SK-N-SH (cell line): ENCODE measurements at places on chromosomes 6 and 20. TPM values are rescaled to one million over a fixed set of nuclear protein-coding genes. Genes with fewer than 3 reads are reported as not detected.

GRCh38 chr6:7765575-7766325, 39.9 kb downstream of the BMP6 start:
- no peaks in the 10 kb centered on the region for H3K36me3 ChIP-seq
- peaks cover 8% of the 10 kb centered on the region; the same call in 1 of the 2 replicates for H3K27me3 ChIP-seq
- DNase-seq = no peak

DNA sequence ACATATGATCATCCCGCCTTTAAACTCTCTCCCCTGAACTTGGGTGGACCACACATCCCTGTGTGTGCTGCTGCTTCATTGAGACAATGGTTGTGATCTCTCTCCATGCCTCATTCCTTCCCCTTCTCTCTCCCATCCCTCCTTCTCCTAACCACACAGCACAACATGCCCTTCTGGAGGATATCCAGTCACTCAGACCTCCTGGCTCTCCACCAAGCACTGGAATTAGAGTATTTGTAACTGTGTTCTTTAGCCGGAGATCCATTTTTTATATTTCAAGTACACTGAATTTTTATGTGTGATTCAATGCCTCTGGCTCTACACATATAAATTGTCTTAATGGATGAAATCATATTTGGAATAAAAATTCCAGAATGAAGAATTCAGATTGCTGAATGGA, 287.4 kb downstream of the EYA4 start:
- no peak overlapping the region for H3K27ac ChIP-seq
- H3K4me1 ChIP-seq = no peaks in the 10 kb centered on the region
- no peaks in the 10 kb centered on the region for H3K36me3 ChIP-seq

DNA sequence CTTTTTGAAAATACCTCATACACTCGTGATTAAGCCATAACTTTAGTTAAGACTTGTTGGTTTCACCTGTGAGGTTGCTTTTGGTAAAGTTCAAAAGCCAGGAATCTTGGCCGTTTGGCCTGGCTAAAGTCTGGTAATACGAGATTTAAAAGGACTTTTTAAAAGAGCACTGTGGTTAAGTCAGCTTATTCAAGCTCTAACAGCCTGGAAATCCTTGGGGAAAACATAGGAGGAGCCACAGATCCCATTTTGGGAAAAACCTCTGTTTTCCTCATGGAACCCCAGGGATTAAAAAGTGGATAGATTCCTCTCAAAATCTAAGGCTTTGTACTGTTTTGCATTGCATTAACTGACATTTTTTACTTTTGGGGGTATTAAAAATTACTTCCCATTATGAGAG, 13.7 kb upstream of the SLC22A16 start:
- no peak overlapping the region for H3K4me3 ChIP-seq
- no peaks in the 10 kb centered on the region for H3K36me3 ChIP-seq
- H3K4me1 ChIP-seq = no peaks in the 10 kb centered on the region
- no peaks in the 10 kb centered on the region for H3K27me3 ChIP-seq

- no peaks in the 10 kb centered on the region for H3K36me3 ChIP-seq
- H3K27me3 ChIP-seq = 0 out of 2 replicates have a peak, but pooled peaks cover 10% of the 10 kb centered on the region
- H3K27ac ChIP-seq = peak overlapping the region; percentile 28; the same call in 1 of the 2 replicates
- no peak overlapping the region for H3K4me3 ChIP-seq
- peaks cover 2% of the 10 kb centered on the region; the same call in 1 of the 2 replicates for H3K4me1 ChIP-seq
These were observed 37.1 kb downstream of the PPP1R16B start for GRCh38 chr20:38842558-38842981.

DNA sequence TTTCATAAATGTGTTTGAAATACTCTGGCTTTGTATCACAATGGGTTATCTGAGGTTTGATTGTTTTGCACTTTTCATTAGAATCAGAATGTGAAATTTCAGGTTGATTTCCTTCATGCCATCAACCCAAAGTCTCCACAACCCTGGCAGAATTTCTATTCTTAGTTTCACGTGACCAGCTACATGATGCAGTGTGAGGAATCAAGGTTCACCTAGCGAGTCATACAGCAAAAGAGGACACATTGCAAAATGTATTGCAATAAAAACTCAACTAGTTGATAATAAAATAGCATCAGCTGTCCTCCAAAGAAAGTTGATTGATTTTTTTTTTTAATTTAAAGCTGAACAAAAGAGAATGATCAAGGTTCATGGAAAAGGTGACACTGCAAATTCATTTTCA, 2.2 kb downstream of the HAO1 start:
- H3K27ac ChIP-seq = no peak overlapping the region
- no peak for DNase-seq
- H3K36me3 ChIP-seq = no peaks in the 10 kb centered on the region
- H3K4me3 ChIP-seq = no peak overlapping the region
- peaks cover 5% of the 10 kb centered on the region for H3K4me1 ChIP-seq
- no peaks in the 10 kb centered on the region for H3K27me3 ChIP-seq

- no peak overlapping the region for H3K4me3 ChIP-seq
- peaks cover 11% of the 10 kb centered on the region; the same call in 1 of the 2 replicates for H3K4me1 ChIP-seq
- H3K27ac ChIP-seq = no peak overlapping the region
- DNase-seq = no peak
- no peaks in the 10 kb centered on the region; the same call in 1 of the 2 replicates for H3K27me3 ChIP-seq
These were observed 14.7 kb downstream of the ANKRD60 start for GRCh38 chr20:58213716-58214115.

DNA sequence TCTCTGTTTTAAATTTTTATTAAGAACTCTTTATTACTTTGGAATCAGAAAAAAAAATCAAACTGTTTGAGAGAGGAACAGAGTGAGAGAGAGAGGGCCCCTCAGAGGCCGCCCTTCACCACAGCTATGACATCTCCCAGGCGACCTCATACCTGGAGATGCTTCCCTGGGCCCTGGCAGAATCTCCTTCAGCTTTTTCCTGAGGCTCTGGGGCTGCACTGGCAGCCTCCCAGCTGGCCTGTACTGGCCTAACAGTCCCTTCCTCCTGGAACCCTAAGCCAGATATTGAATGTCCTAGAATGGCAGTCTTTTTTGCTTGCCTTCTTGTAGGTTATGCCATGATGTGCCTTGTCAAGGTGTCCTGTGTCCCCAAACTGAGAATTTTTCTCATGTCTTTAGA, 13.7 kb downstream of the ABHD12 start:
- H3K4me1 ChIP-seq = no peaks in the 10 kb centered on the region
- H3K36me3 ChIP-seq = no peaks in the 10 kb centered on the region
- DNase-seq = no peak
- H3K27me3 ChIP-seq = no peaks in the 10 kb centered on the region
- no peak overlapping the region for H3K27ac ChIP-seq

DNA sequence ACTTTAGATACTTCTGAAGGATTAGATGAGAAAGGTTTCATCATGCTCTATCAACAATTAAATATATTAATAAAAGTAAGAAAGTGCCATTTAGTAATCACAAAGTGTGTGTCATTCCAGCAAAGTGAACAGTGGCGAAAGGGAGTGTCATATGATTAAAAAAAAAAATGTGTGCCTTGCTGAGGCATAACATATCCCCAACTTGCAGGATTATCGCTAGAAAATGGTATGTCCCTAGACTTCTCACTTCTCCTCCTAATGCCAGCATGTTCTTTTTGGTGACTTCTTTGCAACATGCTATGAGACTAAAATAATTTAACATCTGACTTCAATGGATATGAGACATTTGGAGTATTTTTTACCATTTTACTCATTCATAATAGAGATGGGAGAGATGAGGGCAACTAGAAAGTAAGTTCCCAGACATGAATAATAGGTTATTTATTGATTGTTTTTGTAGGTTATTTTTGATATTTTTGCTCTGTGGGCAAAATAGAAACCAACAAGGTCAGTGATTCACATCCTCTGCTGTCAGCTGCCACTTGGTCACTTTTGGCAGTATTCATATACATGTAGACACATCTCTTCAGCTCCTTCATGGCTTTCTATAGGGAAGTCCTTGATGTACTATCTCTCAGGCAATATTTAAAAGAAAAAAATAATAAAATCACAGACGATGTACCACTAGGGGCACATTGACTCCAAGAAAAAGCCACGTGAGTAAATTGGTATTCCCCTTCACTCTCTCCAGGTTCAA, 370.1 kb downstream of the BMP2 start:
- no peaks in the 10 kb centered on the region for H3K4me1 ChIP-seq
- no peaks in the 10 kb centered on the region for H3K36me3 ChIP-seq
- no peaks in the 10 kb centered on the region for H3K27me3 ChIP-seq

GRCh38 chr20:9800421-9800820, 38.5 kb downstream of the PAK5 start:
- H3K4me3 ChIP-seq = no peak overlapping the region
- H3K27ac ChIP-seq = no peak overlapping the region
- H3K4me1 ChIP-seq = no peaks in the 10 kb centered on the region
- no peaks in the 10 kb centered on the region for H3K36me3 ChIP-seq
- no peaks in the 10 kb centered on the region for H3K27me3 ChIP-seq

Gene FAM83C
- polyA plus RNA-seq = not detected in 2 replicates

Gene SLC32A1
- polyA plus RNA-seq = not detected in 2 replicates
